ENCODE measurements at places on chromosomes 2 and 18.

- DNase-seq, result no peak
Measured at GRCh38 chr2:22497064-22497463, 887.9 kb upstream of the KLHL29 start.

DNA sequence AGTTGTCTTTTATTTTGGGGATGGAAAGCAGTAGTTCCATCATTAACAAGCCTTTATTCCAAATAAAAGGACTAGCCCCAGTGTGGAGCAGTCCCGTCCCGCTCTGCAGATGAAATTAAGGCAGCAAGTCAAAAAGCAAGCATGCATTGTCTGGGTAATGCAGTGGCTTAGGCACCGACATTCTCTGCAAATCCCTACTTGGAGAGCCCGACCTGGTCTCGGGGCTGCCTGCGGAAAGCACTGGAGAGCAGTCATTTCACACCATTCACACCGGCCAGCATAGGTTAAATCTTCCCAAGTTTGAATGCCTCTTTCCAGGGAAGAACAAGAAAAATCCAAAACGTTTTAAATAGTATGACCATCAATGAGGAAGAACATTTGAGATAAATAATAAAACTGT is 24.4 kb upstream of the RAB12 start:
- no peak for DNase-seq

GRCh38 chr18:68478246-68478645 is 236.7 kb downstream of the TMX3 start:
- DNase-seq, result no peak

GRCh38 chr18:52431683-52432082 is 91.7 kb downstream of the DCC start:
- no peak for DNase-seq

DNA sequence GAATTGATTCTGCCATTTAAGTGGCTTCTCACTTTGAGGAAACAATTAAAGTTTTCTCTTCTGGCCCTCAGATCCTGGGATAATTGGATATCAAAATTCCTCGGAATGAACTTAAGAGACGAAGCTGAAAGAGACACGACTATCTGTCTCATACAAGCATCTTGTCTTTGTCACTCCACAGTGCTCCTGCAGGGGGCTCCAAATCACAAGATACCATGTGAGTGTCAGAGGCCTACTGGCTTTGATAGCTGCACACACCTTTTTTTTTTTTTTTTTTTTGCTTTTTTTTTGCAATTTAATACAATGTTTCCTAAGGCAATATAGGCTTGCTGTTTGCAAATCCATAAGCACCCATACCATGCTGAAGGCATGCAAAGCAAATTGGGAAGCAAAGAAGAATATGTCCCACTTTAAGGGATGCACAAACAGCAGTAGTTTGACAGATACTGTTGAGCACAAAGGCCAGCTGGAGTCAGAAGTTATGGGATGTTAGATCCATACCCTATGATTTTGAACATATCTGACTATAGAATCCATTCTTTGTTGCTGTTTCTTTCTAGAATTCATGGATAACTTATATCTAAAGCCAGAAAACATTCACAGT is 109.0 kb upstream of the CBLN2 start:
- no peak for DNase-seq

DNA sequence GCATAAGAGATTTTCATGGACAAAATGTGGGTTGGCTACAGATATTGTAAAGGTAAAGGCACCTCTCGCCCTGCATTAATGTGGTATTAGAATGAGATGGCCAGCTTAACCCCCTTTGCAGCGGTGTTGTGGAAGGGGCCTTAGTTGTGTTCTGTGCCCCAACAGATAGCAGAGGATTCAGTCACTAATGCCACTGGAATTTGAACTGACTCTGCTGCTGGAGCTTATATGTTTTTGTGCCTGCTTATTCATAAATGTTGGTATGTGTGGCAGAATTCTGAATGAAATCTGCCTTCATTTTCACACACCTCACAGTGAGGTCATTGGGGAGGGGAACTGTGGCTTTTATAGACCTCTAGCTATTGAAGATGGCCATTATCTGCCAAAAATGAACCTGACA is 90.7 kb upstream of the ITGA6 start:
- no peak for DNase-seq

GRCh38 chr2:460861-461260 is 173.0 kb upstream of the ALKAL2 start:
- DNase-seq, result no peak

DNA sequence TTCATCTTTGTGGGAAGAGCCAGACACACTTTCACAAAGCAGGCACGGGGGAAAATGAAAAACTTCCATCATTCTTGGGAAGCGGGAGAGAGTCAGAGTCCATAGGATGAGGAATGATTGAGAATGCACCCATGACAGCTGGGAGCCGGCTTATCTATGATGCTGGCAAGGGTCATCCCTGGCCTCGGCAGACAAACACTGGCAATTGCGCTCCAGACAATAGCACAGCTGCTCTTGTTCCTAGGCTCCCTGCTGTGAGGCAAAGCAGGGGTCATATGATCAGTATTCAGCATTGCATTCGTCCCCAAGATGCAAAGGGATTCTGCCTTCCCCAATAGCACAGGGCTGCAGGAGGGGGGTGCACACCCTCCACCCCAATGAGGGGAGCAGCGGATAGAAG is 33.0 kb downstream of the CYRIA start:
- no peak for DNase-seq

Measured in thoracic aorta (tissue), 2 donors.